ENCODE measurements at places on chromosomes 3 and 15.

GRCh38 chr3:49035281-49035680 is 6.1 kb upstream of the IMPDH2 start:
- DNase-seq: no peak

- DNase-seq: no peak
Observed at GRCh38 chr3:15330031-15330596, 2.3 kb downstream of the SH3BP5 start.

DNA sequence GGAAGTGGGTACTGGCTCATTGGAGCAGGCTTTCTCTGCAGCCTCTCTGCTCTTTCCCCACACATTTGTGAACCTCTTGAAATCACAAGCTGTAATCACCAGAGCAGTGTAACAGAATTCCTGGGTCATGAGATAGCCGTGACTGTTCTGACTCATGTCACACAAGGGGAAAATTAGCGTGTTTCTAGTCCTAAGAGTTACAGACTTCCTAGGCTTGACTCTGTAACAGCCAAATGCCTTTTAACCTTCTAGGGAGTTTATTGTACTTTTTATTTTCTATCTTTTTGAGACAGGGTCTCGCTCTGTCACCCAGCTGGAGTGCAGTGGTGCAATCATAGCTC is 54.7 kb upstream of the TRAK1 start:
- no peak for DNase-seq

DNA sequence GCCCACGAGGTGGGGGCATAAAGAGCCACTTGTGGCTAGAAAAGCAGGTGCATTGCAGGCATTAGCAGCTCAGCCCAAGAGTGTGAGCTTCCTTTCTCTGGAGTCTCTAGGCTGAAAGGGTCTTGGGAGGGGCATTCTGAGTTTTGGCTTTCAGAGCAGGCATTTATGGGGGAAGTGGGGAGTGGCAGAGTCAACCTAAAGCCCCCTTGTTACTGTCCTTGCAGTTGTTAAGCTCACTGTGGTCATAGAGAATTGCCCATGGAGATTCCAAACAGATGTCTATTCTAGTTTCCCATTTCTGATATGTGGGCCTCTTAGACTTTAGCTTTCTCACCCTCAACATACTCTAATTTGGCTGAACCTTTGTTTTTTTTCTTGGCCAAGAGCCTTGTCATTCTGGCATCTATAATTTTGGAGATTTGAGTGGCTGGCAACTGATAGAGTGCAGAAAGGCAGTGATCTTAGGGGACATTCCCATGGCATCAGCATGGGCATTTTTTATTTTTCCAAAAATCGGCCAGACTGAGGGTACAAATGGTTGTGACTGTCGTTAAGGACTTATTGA is 217.9 kb downstream of the THSD4 start:
- DNase-seq: no peak

- DNase-seq: no peak
Observed at GRCh38 chr3:123093696-123094095, 26.9 kb downstream of the PDIA5 start.
